Thoracic aorta (tissue), 2 donors: ENCODE measurements at places on chromosomes 2 and 18.
A peak's percentile ranks its signal among the peaks of the same experiment; 100 is the strongest.

- DNase-seq: peak; percentile 66
These were observed 3.3 kb upstream of the ADAM17 start for GRCh38 chr2:9558948-9559381.

DNA sequence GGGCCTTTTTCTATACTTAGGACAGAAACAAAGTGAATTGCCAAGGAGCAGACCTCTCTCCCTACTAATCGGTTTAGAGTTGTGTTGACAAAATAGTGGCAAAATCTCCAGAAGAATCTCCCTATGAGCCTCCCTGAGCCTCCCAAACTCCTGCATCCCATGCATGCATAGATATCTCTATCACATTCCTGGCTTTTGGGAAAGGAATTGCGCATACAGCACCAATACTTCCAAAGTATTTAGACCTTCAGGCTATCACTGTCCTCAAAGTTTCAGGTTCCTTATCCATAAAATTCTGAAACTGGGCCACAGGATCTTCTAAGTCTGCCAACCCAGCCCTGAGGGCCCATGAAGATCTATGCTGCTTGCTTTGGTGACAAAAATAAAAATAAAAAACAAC, 152.1 kb downstream of the SLC8A1 start:
- DNase-seq: no peak

DNA sequence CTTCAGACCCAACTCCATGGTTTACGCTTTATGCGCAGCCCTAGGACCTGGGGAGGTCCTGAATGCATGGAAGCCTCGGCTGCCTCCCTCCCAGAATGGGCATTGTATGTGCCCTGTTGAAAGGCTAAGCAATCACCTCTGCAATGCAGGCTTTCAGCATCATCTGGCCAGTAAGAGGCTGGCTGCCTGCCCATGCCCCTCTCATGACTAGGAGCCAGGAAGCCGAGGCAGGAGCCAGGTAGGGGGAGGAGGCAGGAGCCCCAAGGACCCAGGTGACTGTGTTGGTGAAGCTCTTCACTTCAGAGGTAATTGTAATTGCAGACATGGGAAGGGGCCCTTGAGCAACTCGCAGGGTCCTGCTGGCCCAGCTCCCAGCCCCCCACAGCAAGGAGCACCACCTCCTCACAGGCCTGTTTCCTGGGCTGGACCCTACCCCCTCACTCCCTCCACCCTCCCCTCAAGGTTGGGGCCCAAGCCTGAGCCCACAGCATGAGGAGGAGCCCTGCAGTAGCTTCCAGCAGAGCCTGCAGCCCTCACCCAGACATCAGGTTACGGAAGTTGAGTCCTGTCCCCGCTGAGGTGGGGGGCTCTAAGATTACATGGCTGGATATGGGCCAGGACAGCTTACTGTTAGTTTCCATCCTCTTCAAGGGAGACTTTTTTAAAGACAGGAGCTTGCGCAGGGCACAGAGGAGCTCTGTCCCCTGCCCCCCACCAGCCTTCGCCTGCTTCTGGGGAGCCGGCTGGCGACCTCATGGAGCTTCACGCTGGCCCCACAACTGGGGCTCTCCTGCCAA, 21.9 kb downstream of the CRACDL start:
- no peak for DNase-seq

DNA sequence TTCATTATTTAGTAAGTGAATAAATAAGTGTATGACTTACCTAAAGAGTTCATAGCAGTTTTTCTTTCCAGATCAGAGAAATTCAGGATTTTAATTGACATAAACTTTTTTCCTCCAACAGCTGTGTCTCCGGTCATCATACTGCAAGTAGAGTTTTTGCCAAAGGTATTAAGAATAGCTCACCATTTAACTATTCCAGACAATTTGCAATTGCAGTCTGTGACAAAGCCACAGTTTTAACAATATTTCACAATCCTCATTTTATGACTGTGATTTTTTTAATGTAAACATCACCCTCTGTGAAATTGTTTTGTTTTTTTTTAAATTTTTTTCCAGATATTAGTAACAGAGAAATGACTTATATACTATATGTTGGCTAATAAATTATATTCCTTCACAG, 199.1 kb downstream of the TRIB2 start:
- no peak for DNase-seq

- no peak for DNase-seq
These were observed 44.5 kb downstream of the COL3A1 start for GRCh38 chr2:189018631-189019030.

- DNase-seq: no peak
These were observed 32.7 kb upstream of the RPE start for GRCh38 chr2:209969692-209970091.

- DNase-seq: no peak
These were observed 5.1 kb downstream of the SFT2D3 start for GRCh38 chr2:127706215-127706990.

DNA sequence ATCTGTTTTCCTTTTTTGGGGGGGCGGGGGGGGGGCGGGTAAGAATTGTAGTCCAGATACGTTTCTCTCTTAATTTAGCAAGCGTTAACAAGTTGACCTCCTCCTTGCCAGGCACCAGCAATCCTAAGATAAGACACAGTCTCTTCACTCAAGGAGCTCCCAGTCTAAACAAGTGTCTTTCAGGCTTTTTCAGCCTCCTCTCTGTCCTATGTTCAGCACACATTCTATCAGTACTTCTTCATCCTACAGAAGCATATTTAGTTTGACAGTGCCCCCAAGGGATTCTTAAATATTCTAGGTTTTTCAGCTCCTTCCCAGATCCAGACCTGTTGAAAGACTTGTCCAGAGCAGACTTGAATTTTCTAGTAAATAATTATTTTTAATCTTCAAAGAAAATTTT, 2.7 kb downstream of the PPP1CB start:
- no peak for DNase-seq

DNA sequence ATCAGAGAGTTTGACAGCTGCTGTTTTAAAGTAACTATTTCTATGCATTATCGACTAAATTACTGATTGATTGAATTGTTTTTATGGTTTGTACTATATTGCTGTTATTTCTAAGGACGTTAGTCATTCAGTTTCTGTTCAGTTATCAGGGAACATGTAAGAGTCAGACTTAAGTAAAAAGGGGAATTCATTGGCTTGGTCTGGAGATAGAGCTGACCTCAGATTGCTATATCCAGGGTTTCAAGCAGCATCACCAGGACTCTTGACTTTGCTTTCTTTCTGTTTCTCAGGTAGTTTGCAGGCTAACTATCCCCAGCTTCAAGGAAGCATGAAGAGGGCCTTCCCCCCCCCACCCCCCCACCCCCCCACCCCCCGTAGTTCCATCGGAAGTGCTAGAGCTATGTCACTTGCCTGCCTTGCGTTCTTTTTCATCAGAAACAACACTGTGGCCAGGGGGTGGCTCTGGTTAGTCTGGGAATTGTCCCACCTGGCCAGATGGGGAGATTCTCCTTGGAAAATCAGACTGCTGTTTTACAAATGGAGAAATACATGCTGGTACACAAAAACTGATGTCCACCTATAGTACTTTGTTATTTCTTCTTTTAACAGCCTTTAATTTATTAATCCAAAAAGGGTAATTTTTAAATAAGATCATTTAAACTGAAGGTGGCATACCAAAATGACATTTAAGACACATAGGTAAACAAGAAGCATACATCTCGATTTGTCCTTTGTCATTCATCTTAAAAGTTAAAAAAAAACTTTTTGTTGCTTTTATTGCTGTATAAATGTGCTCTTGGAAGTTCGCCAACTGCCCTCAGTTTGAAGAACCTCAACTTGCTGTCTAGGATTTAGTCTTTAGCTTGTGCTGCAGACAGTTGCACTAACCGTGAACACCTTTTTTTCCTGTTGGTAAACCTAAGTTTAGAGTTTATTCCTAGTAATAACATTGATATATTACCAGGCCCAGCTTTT, 9.4 kb downstream of the SMAD4 start:
- no peak for DNase-seq

- DNase-seq: no peak
These were observed 154.5 kb downstream of the ANTXR1 start for GRCh38 chr2:69167469-69167822.

GRCh38 chr2:28626376-28626775, 125.3 kb upstream of the PPP1CB start:
- no peak for DNase-seq

DNA sequence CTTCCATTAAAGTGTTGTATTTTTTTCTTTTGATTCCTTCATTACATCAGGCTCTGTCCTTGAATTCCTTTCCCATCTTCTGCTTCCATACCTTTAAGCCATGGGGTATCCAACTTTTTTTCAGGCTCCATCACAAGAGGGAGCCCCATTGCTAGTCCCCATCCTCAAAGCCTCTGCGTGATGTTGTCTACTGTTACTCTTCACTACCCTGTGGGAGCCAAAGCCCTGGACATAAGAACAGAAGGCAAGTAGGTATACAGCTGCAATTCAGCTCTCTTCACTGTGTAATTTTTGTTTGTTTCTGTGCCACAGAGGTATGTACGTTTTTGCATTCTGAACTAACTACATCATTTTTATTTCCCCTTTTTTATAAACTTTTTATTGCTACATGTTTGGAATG, 36.6 kb upstream of the CCNYL1 start:
- DNase-seq: no peak

GRCh38 chr2:1967242-1968208, 223.2 kb upstream of the PXDN start:
- DNase-seq: no peak

DNA sequence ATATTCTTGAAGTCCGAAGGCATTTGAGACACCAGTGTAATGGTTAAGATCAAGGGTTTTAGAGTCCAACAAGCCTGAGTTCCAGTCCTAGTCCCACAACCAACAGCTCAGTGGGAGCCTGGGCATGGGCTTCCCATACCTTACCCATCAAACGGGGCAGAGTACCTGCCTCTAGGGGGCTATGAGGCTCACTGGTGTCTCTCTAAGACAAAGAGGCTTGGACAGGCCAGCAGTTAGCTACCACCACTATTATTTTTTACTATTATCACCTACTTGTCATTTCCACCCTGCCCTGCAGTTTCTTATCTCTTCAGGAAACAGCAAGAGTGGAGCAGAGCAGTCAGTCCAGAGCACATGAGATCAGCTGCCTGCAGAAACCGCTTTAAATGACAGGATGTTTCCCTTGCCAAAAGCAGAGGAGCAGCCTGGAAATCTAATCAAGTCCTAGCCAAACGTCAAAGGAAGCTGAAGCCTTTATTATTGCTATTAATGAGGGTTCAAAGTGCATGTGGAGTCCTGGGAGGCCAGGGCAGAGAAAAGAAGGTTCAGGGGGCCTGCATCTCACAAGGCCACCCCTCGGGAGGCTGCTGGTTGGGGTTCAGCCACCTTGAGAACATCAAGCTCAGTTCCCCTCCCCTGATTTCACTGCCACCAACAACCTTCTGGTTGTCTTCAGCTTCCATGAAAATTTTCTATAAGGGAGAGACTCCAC, 66.6 kb downstream of the STPG4 start:
- DNase-seq: no peak

GRCh38 chr2:1773883-1774282, 29.6 kb upstream of the PXDN start:
- no peak for DNase-seq

DNA sequence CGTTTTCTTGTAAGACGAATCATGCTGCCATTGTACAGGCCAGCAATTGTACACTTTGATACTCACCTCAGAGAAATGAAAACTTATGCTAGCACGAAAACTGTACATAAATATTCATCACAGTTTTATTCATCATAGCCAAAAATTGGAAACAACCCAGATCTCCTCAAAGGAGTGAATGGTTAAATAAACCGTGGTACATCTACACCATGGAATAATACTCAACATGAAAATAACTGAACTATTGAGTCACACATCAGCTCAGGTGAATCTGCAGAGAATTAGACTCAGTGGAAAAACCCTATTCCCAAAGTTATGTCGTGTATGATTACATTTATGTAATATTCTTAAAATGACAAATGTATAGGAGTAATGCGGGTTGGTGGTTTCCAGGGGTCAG, 251.0 kb upstream of the HDAC4 start:
- DNase-seq: no peak

DNA sequence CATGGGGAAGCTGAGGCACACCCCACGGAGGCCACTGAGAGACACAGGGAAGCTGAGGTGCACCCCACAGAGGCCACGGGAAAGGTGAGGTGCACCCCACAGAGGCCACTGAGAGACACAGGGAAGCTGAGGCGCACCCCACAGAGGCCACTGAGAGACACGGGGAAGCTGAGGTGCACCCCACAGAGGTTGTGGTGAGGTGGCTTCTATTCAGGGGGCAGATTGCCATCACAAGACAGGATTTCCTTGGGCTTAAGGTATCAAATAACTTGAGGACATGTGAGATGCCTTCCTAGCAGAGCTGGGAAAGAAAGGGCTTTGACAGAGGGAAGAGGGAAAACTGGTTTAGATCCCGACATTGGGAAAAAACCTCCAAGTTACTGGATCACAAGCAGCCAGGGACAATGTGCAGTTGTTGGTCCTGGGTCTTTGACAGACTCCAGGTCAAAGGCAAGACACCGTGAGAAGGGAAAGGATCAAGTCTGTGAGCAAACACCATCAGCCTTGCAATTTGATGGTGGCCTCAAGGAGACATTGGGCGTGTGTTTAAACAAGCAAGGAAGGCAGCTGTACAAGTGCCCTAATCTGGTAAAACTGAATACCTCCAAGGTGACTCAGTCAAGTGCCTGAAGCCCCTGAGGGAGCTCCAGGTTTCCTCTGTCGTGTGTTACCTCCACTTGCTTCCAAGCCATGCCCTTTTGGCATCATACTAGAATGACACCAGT, 133.2 kb upstream of the EPAS1 start:
- DNase-seq: no peak

DNA sequence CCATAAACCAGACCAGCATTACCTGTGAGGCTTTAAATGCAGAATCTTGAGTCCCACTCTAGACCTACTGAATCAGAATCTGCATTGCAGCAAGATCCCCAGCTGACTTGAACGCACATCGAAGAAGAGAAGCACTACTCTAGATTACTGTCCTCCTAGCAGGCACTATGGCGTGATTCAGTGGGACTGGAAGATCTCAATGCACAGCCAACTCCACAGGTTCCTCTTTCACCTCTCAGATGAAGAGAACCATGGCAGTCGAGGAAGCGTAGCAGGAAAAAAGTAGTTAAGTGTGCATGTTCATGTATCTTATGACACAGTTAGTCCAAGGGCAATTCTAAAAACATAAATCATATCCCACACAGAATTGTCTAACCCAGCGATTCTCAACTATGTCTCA, 97.4 kb downstream of the STK39 start:
- no peak for DNase-seq
